Epithelial cell of proximal tubule (primary cell): ENCODE measurements at places on chromosomes 5 and 9. TPM values are rescaled to one million over a fixed set of nuclear protein-coding genes. Genes with fewer than 3 reads are reported as not detected.

The WWC1 gene
- 87.2 and 94.5 TPM in 2 replicates for total RNA-seq

The CDO1 gene
- total RNA-seq: 1.7 and 2.1 TPM in 2 replicates

The PCDHB10 gene
- under 0.01 TPM in 1 of 2 replicates, not detected in the other for total RNA-seq

DNA sequence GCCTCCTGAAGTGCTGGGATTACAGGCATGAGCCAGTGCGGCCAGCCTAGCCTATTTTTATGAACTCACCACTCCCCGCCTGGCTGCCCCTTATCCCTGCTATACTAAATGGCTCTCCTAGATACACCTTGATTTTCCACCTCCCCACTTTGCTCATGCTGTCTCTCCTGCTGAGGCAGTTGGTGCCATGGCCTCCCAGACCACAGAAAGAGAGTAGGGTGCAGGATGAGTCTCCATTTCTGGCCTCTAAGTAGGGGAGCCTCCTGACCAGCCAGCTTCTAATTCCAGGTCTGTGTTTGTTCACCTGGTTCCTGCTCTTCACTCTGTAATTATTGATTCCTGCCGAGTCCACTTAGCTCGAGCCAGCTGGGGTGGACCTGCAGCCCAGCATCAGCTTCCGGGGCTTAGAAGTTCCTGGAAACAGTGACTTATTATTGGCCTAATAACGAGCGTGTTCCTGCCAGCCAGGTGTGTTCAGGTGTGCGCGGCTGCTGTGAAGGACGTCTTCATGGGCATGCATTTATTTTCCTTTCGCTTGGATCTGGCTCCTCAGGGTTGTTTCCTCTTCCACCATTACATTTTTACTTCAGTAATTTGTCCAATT is 34.0 kb downstream of the ZNF618 start:
- no peak for DNase-seq

- DNase-seq: peak; percentile 16
Observed at GRCh38 chr5:169545762-169546161, 37.8 kb upstream of the SPDL1 start.

GRCh38 chr9:123470121-123470782 is 114.3 kb downstream of the CRB2 start:
- no peak for DNase-seq

- DNase-seq: no peak
Observed at GRCh38 chr5:156920861-156921431, 42.1 kb downstream of the TIMD4 start.

DNA sequence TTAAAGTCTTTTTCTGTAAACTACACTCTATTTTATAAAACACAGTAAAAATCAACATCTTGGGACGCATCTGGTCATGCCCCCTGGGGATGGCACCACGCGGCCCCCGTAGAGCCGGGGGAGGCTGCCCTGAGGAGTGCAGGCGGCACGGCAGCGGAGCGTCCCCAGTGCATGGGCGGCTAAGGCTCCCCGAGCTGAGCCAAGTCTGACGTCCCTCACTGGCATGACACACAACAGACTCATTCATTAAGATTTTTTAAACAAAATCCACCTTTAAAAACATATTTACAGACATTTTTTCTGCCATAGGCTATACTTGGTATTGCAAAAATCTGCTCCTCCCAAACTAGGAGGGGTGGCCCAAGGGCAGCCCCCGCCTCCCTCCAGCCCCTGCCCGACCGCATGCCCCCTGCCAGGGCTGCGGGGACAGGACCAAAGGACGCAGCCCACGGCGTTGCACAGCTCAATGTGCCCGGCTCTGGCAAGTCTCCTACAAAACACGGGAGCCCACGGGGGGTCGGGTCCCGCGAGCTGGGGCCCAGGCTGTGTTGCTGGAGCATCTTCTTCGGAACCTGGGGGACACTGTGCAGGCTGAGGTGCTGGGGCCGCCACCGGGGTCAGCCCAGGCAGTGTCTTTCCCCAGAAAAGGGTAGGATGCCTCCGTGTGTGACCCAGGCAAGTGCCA is 11.8 kb upstream of the SEC16A start:
- DNase-seq: no peak

- peak; percentile 7 for DNase-seq
Observed at GRCh38 chr9:18857769-18858168, 175.2 kb downstream of the SAXO1 start.

GRCh38 chr5:139050432-139050831 is 147.7 kb downstream of the SIL1 start:
- no peak for DNase-seq

DNA sequence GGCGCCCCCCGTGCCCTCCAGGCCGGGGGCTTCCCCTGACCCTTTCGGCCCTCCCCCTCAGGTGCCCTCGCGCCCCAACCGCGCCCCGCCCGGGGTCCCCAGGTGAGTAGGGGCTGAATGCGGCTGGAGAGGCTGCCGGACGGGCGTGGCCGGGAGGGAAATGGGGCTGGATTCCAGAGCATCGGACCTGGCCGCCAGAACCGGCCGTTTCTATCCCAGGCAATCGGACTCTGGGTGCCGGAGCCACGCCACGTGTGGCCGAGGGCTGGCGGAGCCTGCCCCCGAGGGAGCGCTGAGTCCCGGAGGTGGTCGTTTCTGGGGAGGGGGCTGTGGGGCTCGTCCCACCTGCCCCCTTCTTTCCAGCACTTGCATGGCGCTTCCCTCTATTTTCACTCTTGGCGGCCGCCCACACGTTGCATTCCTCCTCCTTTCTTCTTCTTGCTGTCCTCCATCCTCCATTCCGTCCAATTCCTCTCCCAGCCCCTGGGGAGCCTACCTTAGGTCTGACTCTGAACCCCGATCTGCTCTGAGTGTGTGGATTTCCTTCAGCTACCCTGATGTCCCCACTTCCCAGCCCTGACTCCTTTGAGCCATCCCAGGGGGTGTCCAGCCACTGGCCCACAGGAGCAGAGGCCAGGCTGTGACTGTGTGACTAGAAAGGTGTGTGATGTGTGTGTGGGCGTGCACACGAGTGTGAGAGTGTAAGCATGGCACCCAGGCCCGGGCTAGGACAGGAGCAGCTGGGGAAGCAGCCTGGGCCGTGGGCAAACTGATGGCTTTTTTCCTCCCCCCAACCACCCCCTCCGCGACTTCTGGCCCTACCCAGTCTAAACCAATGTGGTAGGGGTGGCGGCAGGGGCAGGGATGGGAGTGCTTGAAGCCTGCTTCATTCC is 24.7 kb downstream of the GOLGA2 start:
- no peak for DNase-seq

GRCh38 chr9:125497478-125497877 is 209.5 kb downstream of the MAPKAP1 start:
- no peak for DNase-seq

- no peak for DNase-seq
Observed at GRCh38 chr5:60010328-60010727, 116.8 kb upstream of the PDE4D start.

DNA sequence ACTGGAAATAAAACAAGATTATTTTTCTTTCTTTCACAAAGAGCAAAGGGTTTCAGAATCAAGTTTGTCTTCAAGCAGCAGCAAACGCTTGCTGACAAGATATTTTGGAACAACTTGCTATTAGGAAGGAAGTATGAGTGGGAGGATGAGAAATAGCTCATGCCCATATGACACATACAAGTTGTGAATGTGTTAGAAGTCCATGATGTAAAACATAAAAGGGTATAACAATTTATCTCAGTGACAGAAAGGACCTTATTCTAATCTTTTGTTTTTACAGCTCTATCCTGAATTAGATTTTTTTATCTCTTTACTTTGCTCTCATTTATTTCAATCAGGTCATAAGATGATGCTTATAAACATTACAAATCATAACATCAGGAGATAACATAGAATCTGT is 516.6 kb upstream of the MEF2C start:
- no peak for DNase-seq

GRCh38 chr9:33340186-33340585 is 49.9 kb downstream of the NFX1 start:
- DNase-seq: no peak

- DNase-seq: no peak
Observed at GRCh38 chr5:129077433-129078075, 17.0 kb upstream of the ISOC1 start.

DNA sequence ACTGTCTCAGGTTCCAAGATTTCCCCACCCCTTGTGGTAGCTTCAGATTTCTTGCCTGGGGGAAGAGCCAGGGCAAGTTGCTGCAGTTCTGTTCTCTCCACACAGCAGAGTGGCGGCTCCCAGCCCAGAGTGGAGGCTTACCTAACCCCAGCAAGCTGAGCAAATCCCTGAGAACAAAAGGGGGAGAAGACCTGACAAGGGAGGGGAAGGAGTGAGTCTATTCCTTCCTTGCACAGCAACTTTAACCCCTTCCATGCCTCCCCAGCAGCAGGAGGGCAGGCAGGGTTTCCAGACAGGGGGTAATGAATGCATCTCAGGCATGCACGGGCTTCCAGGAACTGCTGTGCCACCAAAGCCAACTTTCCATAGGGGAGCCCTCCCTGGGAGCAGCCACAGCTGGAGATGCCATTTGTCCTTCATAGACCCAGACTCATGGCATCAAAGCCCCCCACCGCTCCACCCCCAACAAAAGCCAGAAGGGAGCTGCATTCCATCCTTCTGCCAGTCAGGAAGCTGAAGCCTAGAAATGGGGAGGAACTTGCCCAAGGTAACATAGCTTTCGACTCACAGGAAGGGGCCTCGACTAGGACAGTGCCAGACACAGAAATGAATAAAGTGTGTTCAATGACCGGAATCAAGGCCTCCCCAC is 28.8 kb upstream of the FAT2 start:
- DNase-seq: no peak
